ENCODE measurements at places on chromosomes 12 and 14. TPM values are rescaled to one million over a fixed set of nuclear protein-coding genes. Genes with fewer than 3 reads are reported as not detected.

DNA sequence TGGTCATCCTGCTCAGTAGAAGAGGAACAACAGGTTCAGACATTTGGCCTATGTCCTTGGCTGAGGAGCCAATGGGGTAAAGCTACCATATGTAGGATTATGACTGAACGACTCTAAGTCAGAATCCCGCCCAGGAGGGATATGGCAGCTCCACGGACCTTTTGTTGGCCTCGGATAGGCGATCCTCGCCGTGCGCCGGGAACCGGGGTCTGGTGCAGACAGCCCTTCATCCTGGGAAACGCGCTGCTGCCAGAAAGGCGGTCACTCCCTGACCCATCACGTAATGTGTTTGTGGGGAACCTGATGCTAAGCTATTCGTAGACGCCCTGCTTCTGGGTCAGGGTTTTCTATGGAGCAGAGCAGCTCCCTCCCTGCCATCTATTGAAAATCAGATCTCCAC is 178.9 kb upstream of the ALG10B start:
- DNase-seq: no peak

- no peak for DNase-seq
Observed at GRCh38 chr12:15220451-15220850, 766 bp downstream of the RERG start.

DNA sequence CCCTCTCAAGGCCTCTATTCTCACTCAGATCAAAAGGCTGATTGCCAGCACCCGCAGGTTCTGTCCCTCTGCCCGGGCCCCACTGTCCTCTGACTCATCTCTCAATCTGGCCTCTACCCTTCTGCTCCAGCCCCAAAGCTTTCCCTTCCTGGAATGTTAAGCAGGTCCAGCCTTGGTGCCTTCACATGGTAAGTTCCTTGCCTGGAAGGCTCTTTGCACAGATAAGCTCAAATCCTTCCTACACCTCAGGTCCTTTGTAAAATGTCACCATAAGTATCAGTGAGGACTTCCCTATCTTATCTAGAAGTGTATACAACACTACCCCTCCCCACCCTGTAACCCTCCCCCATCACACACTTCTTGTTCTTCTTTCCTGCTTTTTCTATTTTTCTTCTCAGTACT is 22.2 kb downstream of the LPCAT3 start:
- peak; percentile 85 for DNase-seq

The DEPDC4 gene
- total RNA-seq: 4.2 TPM

The ACOT6 gene
- total RNA-seq: not detected

The MIPOL1 gene
- 3.2 TPM for total RNA-seq

Measured in RPMI7951 (cell line).